ENCODE measurements at places on chromosomes 3 and 15.

GRCh38 chr3:168497741-168498140, 402.0 kb upstream of the GOLIM4 start:
- no peak for DNase-seq

DNA sequence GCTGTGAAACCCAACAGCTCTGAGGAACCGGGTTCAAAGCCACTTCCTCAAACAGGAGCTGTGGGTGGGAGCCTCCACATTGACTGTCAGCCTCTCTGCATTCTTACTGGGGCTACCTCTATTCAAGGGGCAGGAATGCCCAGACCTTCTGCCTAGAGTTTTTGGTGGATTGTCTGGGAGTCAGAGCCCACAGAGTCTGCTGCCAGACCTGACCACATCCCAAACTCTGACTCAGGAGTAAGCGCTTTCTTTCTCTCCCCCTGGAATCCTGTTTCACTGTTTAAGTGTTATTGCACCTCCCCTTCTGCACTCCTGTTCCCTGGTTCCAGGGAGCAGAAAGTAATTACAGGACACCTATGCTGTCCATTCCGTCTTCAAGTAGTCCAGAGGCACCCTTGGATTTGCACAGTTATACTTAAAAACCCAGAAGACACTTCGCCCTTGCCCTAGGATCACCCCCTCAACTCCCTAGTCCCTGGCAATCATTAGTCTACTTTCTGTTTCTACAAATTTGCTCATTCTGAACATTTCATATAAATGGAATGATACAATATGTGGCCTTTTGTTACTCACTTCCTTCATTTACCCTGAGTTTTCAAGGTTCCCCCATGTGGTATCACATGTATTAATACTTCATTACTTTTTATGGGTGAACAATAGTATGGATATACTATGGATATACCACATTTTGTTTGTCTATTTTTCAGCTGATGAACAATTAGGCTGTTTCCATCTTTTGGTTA, 37.9 kb upstream of the TJP1 start:
- DNase-seq = no peak

GRCh38 chr15:67195305-67195704, 59.2 kb downstream of the AAGAB start:
- no peak for DNase-seq

GRCh38 chr15:89168316-89168833, 53.0 kb downstream of the RLBP1 start:
- no peak for DNase-seq

DNA sequence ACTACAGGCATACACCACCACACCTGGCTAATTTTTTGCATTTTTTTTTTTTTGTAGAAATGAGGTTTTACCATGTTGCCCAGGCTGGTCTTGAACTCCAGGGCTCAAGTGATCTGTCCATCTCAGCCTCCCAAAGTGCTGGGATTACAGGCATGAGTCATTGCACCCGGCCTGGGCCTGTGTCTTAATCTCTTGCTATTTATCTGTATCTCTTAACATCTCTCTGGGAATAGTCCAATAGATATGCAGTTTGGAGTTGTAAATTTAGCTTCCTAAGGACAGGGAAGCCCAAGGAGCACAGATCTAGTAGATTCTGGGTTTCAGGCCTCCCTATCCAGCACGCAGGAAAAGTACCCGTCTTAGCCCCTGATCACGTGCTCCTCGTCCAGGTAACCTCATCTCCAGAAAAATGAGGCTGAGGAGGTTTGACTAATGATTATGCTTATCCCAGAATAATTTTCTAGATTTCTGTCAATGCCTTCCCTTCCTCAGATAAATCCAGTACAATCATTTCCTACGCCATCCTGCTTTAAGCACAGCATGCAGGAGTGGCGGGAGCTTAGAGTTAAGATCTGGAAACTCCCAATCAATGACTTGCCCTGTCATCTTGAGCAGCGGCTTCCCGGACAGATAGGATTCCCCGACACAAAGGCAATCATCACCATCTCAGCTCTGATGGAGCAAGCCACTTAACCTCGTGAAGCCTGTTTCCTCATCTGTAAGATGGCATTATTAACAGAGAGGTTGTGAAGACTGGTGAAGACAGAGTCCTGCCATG, 12.3 kb upstream of the CTDSPL start:
- no peak for DNase-seq

- no peak for DNase-seq
Observed at GRCh38 chr3:126995254-126995780, 12.4 kb downstream of the PLXNA1 start.

GRCh38 chr3:88574146-88574545, 424.4 kb downstream of the C3orf38 start:
- DNase-seq = no peak

- no peak for DNase-seq
Observed at GRCh38 chr15:69783211-69783610, 314.5 kb downstream of the TLE3 start.

DNA sequence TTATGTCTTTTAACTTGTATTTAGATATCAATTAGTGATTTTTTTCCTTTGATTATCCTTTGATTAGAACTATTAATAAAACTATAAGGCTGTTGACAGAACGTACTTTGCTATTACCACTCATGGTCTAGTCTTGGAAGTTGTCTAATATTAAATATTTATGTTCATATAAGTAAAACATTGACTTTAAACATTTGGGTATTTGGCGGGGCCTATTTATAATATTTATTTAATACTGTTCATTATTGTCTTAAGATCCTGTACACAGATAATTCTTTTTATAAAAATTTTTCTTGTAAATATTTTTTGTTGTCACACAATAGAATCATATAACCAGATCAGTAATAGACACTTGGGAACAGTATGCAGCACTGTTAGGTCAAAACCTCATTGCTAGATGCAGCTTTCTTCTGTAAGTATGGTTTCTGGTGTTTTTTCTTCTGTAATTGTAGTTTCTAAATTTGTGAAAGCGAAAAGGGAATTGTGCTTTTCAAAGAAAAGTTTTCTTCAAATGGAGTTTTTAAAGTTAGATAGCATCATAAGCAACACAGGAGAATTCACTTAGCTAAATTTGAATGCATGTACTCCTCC, 93.4 kb downstream of the FNDC3B start:
- DNase-seq = no peak

- DNase-seq = no peak
Observed at GRCh38 chr3:2334921-2335320, 236.3 kb downstream of the CNTN4 start.

All from activated T-helper 1 cell treated with Interleukin-2 at 50 U/mL for 16 hours (primary cell).